ENCODE measurements at places on chromosomes 11 and 22. TPM values are rescaled to one million over a fixed set of nuclear protein-coding genes. Genes with fewer than 3 reads are reported as not detected.

TTC17 gene
- 112 TPM for total RNA-seq

DNA sequence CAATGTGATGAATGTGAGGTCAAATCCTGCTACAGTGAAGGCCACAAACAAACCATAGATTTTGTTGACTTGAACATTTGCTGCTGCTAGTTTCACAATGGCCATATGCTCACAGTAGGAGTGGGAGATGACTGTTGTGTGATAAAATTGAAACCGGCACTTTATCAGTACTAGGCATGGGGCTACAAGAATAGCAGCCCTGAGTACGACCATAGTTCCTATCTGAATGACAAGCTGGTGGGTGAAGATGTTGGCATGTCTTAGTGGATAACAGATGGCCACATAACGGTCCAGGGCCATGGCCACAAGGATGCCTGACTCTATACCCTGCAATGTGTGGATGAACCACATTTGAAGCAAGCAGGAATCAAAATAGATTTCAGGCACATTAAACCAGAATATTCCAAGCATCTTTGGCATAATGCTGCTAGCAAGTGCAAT lies 2.8 kb downstream of the OR52A1 start:
- no peak for DNase-seq

- no peak for DNase-seq
Observed at GRCh38 chr22:22037740-22038139, 55.2 kb upstream of the TOP3B start.

DNA sequence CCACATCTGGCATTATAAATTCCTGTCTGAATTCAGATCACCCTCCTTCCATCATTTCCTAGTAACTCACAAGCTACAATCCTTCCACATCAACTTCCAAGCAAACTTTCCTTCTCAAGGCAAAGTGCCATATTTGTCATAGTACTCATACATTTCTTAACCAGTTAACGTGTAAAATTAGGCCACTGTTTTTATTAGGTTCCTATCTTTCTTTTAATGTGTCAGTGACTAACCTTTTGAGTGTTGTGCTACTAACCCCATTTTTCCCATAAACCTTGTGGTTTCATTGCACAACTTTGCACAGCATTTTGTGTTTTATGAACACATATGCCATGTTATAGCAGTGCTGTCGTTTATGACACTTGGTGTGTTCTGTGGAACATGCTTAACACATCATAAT lies 90.1 kb downstream of the KIF18A start:
- no peak for DNase-seq

TCN2 gene
- total RNA-seq: 11.9 TPM

- peak; percentile 91 for DNase-seq
Observed at GRCh38 chr22:27420817-27421361, 380.7 kb downstream of the MN1 start.

MS4A5 gene
- total RNA-seq: not detected

- DNase-seq: no peak
Observed at GRCh38 chr11:70501051-70501901, 102.9 kb downstream of the CTTN start.

PKNOX2 gene
- not detected for total RNA-seq

TRIM29 gene
- 2.0 TPM for total RNA-seq

FGF3 gene
- total RNA-seq: not detected

- DNase-seq: no peak
Observed at GRCh38 chr22:40226620-40227019, 48.9 kb downstream of the TNRC6B start.

DNA sequence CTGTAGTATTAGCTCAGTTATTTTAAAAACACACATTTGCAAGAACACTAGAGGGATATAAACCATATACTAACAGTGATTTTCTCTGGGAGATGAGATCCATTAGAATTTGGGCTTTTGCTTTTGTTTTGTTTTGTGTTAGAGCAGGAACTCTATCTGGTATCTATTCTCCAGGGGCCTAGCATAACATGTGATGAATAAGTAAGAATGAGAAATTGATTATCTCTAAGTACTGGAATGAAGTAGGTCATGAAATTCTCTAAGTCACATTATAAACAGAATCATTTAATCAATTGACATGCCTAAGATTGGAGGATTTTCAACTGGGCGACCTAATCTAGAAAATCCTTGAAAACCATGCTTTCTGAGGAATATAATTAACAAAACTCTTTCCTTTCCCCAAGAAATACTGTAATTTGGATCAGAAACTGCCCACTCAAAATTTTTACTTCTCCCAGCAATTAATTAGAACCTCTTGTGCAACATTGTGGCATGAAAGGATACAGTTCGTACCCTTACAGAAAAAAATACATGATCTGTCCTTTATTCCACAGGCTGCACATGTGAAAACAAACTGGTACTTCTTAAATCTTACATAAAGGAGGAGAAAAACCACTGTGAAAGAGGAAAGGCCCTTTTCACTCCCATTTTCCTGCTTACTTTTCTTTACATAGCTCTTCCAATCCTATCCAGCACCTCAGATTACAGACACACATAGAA lies 93.5 kb downstream of the MRTFA start:
- no peak for DNase-seq

GRCh38 chr11:36383195-36383594 lies 87.1 kb downstream of the PRR5L start:
- no peak for DNase-seq

GRCh38 chr11:74282421-74282820 lies 29.0 kb downstream of the P4HA3 start:
- no peak for DNase-seq

CALCA gene
- total RNA-seq: not detected

OR6A2 gene
- total RNA-seq: not detected

TIMM10B gene
- 12.9 TPM for total RNA-seq

GRCh38 chr11:41018224-41018623 lies 441.2 kb downstream of the LRRC4C start:
- no peak for DNase-seq

RNF214 gene
- total RNA-seq: 21.6 TPM

GRCh38 chr11:124115782-124116616 lies 749 bp downstream of the VWA5A start:
- peak; percentile 70 for DNase-seq

DNA sequence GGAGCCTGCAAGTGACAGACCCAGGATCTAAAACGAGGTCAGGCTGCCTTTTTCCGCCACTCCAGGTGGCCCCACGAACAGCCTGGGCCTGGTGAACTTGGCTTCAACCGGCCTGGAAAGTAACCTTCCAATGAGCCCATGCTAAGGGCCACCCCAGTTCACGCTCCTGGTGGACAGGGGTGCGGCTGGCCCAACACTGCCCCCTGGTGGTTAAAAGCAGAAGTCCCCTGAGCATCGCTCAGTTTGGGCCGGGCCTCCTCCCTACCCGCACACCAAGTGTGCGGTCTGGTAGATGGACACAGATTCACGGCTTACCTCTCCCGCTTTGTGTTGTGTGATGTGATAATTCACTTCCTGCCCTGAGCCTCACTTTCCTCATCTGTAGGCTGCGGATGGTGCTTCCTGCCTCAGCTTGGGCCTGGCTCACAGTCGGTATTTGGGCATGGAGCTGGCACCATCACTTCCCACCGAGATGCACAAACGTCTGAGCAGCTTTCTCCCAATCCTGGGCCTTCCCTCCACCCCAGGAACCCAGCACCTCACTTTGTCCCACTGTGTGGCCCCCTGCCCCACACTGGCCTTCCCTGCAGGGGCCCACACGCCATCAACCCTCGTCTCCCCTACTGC lies 13.7 kb upstream of the SEC14L3 start:
- peak; percentile 82 for DNase-seq

- DNase-seq: no peak
Observed at GRCh38 chr22:43541462-43542407, 129.9 kb downstream of the MPPED1 start.

OR8G5 gene
- not detected for total RNA-seq

IGLL5 gene
- total RNA-seq: 53.1 TPM

- no peak for DNase-seq
Observed at GRCh38 chr11:15367695-15368094, 253.0 kb downstream of the INSC start.

DNA sequence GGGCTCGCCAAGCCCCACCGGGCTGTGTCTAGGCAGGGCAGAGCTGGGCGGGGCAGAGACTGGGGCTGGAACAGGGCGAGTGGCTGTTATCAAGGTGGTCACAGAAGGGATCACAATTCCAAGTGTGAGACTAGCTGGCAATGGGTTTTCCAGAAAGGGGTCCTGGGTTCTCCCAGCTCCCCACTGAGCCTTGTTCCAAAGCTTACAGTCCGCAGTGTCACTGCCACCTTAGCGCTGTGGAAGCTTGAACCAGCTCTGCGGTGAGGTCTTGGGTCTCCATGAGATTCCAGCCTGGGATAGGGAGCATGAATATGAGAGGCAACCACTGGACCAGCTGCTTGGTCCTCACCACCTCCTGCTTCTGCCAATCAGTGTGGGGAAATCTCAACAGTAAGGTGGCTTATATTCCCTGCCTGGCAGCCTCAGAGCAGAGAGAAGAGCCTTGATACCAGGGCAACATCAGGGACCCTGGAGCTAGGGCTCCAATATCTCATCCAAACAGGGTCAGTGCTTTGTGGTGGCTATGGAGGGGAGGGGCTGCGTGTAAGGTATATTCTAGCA lies 831 bp downstream of the CD44 start:
- no peak for DNase-seq

DNA sequence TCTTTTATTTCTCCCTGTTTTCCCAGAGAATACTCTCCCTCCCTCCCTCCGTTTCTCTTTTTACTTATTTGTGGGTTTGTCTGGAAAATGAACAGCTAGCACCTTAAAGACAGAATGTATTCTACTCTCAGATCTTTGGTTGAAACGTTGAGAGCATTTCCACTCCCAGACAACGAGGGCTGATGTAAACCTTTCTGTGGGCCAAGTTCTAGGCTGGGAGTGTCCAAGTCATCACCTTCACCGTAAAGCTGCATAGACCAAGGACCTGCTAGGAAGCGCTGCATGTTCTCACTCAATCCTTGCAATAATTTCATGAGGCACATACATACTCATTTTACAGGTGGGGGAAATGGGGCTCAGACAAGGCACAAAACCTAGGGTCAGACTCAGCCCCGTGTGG lies 32.4 kb downstream of the MYH9 start:
- no peak for DNase-seq

GRCh38 chr22:34886391-34886790 lies 179.6 kb upstream of the ISX start:
- no peak for DNase-seq

GRCh38 chr22:30978304-30978962 lies 9.4 kb downstream of the TUG1 start:
- DNase-seq: no peak

DNA sequence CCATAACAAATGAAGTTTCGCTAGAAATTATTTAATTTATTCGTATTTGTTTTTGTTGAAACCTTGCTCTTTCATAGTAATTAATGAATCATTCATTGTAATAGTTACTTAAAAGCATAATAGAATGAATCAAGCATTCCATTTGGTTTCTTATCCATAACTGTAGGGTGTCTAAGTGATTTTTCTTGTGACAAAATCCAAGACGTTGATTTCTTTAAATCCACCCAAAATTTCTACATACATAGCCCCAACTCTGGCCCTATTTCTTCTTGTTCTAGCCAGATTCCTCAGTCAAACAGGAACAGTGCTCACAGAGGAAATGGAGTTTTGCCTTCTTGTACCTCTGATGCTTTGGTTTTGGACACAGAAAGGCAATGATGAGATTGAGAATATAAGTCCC lies 25.5 kb downstream of the UBASH3B start:
- no peak for DNase-seq

DNA sequence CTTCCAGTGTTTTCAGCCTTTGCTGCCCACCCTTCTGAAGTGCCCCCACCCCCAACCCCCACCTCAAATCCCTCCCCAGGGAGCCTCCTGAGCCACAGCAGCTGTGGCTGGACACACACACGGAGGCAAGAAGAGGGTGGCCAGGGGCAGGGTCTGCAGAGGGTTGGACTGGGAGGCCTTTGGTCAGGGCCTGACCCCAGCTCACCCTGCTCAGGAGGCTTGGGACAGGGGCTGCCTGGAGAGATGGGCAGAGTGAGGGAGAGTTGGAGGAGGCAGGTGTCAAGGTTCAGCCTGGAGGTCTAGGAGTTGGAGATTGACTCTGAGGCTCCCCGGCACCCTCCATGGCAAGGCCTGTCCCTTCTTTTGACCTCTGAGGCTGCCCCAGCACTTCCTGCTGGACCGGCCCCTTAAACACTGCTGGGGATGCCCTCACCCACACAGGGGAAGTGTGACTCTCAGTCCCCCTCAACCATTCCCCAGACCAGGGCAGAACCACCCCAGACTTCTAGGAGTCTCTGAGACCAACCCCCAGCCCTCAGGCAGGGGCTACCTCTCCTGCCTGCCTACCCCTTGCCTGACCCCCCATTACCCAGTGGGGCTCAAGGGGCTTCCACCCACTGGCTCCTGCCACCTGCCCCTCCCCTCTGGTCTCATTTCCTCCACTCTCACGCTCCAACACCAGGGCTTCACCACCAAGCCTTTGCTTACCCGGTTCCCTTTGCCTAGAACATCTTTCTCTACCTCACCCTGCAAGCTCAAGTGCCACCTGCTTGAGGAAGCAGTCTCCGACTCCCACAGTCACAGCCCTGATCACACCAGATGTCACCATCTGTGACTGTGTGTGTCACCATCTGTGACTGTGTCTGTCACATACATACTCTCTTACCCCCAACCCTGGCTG lies 8.6 kb downstream of the ARAP1 start:
- peak; percentile 51 for DNase-seq

TSSK2 gene
- total RNA-seq: not detected

DNA sequence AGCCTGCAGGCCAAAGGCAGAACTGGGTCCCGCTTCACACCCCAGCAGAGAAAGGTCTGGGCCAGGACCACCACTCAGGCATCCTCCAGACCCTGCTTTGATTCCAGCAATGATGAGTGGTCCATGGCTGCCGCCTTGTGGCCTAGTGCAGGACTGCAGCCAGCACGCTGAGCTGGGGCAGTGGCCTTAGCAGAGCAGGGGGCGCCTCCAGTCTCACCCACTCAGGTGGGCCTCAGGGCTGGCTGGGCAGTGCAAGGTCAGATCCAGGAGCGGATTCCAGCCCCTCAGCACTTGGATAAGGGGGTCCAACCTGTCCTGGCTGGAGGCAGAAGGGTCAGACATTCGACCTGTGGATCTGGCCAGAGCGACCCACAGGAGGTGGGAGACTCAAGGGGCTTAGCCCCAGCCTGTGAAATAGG lies 9.6 kb upstream of the PDE2A start:
- peak; percentile 68 for DNase-seq

GRCh38 chr11:20156876-20157613 lies 3.2 kb downstream of the DBX1 start:
- DNase-seq: no peak

- peak; percentile 49 for DNase-seq
Observed at GRCh38 chr11:13152736-13153541, 124.7 kb upstream of the BMAL1 start.

PGGHG gene
- 11.9 TPM for total RNA-seq

DNA sequence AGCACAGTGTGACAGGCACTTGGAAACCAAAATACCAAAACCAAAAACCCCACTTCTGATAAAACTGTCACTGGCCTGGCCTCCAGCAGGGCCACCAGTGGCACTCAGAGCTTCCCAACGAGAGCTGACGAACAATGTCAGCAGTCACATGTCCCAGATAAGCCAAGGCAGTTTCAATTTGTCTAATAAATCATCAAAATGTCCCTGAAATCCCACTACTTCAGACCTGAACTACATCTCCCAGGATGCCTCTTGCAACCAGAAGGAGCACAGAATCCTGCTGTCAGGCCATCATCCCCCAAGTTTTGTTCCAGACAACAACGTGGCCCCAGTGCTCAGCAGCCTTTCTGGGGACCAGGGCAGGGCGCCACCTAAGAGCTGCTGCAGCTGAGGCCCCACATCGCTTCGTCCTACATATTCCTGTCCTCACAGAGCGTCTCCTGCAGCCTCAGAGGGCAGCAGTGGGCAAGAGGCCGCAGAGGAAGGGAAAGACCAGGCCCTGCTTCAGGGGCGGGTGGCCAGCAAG lies 25.1 kb downstream of the LRFN4 start:
- no peak for DNase-seq

GLB1L2 gene
- total RNA-seq: 17.1 TPM

- DNase-seq: no peak
Observed at GRCh38 chr22:22141031-22141430, 103.6 kb upstream of the VPREB1 start.

Data from stomach (tissue), 19 donors.